ENCODE measurements at places on chromosomes 6 and 20. TPM values are rescaled to one million over a fixed set of nuclear protein-coding genes. Genes with fewer than 3 reads are reported as not detected.

RGS17 gene
- total RNA-seq = 12.1 TPM

CNKSR3 gene
- 5.7 TPM for total RNA-seq

VWA7 gene
- total RNA-seq = 0.12 TPM

FANCE gene
- total RNA-seq = 18.5 TPM

MICA gene
- 18.2 TPM for total RNA-seq

PPIL6 gene
- 1.5 TPM for total RNA-seq

VSX1 gene
- 0.16 TPM for total RNA-seq

NKX2-2 gene
- total RNA-seq = not detected

DUSP22 gene
- 31.0 TPM for total RNA-seq

TCF19 gene
- 11.2 TPM for total RNA-seq

HCRTR2 gene
- total RNA-seq = not detected

LST1 gene
- not detected for total RNA-seq

FOXS1 gene
- not detected for total RNA-seq

GABRR2 gene
- total RNA-seq = 0.39 TPM

NFKBIL1 gene
- 12.3 TPM for total RNA-seq

GRCh38 chr20:38581013-38581412, at the start of gene ADIG:
Gene ADIG (plus strand): TSS chr20:38581197. CDS start chr20:38581251, 54 bp downstream.
- DNase-seq = no peak

GRCh38 chr6:38552121-38552520, 87.6 kb downstream of the BTBD9 start:
- DNase-seq = no peak

DNA sequence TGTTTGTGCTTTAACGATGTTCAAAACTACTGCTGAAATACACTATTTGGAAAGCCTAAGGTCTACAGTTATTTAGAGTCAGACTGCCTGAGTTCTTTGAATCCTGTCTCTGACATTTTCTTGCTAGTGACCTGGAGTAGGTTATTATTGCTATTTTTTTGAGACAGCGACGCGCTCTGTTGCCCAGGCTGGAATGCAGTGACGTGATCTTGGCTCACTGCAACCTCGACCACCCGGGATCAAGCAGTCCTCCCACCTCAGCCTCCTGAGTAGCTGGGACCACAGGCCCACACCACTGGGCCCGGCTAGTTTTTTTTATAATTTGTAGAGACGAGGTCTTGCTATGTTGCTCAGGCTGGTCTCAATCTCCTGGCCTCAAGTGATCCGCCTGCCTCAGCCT, 96.6 kb downstream of the TIAM2 start:
- DNase-seq = no peak

GRCh38 chr20:4413314-4414049, 308.2 kb upstream of the PRND start:
- DNase-seq = no peak

GRCh38 chr6:37511910-37512399, 12.3 kb upstream of the CCDC167 start:
- no peak for DNase-seq

- no peak for DNase-seq
Measured at GRCh38 chr6:25324066-25324762, 45.0 kb downstream of the CARMIL1 start.

DNA sequence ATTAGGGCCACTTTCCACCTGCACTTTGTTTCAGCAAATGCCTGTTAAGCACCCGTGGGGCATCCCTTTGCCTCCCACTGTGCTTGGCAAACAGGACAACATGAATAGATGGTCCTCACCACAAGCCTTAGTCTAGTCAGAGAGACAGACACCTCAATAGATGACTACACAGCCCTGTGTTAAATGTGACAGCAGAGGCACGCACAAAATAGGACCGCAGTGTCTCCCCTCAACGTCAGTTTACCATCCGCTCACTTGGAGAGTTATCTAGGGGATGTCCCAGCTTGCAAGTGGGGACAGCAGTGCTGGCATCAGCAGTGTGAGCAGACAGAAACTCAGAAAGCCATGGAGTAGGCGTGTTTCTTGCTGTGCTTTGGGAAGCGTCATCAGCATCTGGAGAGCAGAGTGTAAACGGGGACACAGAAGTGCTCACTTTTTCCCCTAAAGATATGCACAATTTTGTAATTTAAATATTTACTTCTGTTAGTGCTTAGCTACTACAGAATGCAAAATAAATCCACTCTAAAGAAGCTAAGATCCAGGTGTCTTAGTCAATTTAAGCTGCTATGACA, 66.0 kb upstream of the TXNDC5 start:
- no peak for DNase-seq

DNA sequence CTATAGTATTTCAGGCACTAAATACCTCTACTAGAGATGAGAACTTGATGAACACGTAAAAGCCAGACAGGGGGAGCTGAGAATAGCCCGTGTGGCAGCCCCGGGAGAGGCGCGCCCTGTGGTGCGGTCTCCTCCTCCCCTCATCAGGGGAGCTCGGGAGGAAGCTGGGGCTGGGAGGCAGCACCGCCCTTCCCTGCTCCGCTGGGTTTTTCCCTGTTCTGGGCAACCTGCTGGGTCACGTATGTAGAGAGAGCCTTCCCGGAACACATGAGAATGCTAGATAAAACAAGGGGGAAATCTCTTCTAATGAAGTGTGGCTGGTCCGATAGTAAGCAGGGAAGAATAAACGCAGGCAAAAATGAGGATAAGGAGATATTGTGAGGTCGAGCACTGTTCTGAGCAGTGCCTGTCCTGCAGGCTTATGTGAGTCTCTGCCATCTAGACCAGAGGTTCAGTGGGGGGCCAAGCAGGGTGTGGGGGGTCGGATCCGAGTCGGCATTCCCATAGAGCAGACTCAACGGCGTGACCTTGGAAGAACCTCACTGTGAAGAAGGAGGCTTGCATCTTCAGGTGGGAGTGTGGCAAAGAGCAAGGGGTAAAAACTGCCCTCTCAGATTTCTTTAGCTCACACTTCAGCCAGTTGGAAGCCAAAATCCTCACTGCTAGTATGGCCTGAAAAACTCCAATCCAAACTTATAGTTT, 13.4 kb upstream of the RPS6KA2 start:
- peak; percentile 47 for DNase-seq

DNA sequence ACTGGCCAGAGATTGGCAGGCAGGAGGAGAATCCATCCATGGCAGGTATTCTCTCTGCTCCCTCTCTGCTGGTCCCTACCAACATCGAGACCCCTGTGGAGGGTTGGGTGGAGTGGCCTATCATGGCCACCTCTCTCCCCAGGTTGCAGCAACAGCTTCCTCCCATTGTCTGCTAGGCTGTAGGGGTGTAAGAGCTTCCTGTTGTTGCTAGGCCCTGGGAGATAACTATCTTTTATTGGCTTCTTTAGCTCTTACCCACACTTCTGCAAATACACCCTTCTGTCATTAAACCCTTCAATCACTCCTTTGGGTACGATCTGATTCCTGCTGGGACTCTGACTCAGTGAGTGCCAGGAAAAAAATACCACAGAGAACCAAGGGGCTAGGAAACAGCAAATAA, 66.6 kb upstream of the FAM184A start:
- no peak for DNase-seq

DNA sequence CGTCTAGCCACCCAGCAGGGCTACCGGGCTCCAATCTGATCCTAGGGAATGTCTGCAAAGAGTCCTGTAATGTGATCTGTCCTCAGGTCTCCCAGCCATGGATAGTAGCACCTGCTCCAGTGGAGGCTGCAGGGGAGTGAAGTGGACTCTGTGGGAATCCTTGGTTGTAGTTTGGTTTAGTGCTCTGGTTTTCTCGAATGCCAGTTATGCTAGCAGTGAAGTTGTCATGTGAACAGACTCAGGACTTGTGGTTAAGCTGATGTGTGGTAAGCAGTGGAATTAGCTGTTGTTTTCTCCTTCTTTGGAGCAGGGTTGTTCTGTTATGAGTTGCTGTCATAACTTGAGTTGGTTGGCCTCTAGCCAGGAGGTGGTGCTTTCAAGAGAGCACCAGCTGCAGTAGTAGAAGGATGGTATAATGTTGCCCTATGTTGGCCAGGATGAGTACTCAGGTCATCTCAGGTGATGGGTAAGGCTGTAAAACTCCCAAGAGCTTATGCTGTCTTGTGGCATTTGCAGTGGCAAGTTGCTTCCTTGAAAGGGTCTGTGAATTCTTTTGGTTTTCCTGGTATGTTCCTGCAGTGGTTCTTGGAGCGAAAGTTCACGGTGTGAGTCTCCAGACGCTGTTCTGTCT, 390.2 kb downstream of the UTRN start:
- DNase-seq = no peak

- DNase-seq = peak; percentile 27
Measured at GRCh38 chr6:32460528-32460927, 20.8 kb downstream of the HLA-DRA start.

DNA sequence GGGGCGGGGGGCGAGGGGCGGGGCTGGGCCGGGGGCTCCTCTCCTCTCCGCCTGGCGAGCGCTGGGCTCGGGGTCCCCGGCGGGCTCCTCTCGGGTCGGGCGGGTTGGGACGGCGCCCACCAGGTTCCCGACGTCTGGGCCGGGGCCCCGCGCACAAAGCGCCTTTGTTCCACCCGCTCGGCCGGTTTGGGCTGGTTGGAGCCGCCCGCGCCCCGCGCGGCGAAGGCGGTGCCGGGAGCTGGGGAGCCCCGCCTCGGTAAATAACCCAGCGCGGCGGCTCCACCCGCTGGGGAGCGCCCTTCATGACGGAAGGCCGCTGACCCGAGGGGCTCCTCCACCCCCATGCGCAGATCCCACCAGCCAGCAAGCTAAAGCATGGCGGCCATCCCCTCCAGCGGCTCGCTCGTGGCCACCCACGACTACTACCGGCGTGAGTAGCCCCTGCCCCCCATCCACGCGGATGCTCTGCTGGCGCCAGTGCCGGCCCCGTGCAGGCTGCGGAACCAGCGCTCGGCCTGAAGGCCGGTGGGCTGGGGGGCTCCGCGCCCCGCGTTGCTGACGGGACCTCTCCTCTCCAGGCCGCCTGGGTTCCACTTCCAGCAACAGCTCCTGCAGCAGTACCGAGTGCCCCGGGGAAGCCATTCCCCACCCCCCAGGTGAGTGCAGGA, 503 bp downstream of the PPDPF start:
- peak; percentile 82 for DNase-seq

DNA sequence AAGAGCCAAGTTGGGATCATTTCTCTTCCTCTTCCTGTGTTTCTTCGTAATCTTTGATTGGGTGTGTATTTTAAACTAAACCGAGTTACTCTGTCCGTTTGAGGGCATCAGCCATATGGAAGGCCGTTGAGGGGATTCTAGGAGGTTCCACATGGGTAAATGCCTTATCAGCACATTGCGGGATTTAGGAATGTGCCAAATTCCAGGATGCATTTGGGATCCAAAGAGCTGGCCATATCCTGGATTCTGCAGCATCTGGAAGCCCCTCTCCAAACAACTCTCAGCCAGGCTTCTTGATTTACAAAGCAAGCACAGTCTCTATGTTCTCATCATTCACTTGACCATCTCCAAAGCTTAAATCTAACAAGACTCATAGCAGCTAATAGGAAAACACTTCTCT, 67.6 kb upstream of the RIN2 start:
- DNase-seq = peak; percentile 18

GRCh38 chr6:108944071-108944470, 95.8 kb downstream of the ARMC2 start:
- DNase-seq = no peak

GRCh38 chr20:48502016-48502415, 325.8 kb downstream of the PREX1 start:
- DNase-seq = no peak

DNA sequence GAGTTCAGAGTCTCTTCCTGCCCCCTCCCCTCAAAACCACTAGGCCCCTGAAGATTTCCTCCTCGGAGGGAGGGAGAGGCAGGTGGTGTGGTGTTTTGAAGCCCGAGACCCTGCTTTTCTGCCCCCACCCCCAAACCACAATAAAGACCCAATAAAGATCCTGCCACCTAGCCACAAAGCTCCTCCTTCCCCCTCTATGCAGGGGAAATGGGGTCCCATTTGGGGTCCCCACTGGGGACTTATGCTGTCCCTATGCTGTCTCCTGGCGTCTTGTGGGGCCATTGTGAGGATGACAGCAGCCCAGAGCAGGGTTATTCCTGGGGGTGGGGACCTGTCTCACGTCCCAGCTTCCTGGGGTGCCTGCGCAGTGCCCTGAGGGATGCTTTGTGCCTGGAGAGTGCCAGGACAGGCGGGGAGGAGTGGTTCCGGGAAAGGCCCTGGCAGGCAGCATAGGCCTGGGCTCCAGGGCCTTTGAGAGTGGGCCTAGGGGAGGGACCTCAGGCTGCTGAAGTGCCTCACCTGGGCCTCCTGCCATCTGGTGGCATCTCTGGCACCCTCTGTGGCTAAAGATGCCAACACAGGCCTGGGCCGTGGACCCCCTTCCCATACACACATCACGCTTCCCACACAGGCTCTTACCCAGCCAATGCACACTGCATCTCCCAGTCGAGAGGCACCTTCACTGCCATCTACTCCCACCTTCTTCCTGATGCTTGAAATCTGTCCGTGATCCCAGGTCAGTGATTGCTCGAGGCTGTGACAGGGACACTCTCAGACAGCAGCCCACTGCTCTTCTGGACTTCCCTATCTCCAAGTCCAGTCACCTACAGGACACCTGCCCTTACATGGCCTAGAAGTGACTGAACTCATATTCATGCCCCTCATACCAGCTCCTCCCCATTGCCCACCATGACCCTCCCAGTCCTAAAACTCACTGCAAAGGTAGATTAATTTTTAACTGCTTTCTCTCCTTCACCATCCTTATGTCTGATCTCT, 7.9 kb upstream of the ARMC12 start:
- peak; percentile 42 for DNase-seq

DNA sequence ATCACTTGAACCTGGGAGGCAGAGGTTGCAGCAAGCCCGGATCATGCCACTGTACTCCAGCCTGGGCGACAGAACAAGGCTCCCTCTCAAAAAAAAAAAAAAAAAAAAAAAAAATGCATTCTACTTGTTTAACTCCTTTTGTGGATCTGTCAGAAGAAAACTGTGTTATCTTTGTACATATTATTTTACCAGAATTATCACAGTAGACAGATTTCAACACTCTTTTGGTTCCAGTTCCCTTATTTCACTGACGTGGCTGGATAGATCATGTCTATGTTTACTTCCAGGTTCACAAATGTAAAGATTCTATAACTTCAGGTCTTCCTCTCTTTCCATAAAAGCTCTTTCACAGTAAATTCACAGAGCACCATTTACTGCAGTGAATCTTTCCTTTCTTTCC, 18.4 kb downstream of the NUDT3 start:
- no peak for DNase-seq

GRCh38 chr6:26155061-26155930, 68.1 kb downstream of the HFE start:
- peak; percentile 60 for DNase-seq

DNA sequence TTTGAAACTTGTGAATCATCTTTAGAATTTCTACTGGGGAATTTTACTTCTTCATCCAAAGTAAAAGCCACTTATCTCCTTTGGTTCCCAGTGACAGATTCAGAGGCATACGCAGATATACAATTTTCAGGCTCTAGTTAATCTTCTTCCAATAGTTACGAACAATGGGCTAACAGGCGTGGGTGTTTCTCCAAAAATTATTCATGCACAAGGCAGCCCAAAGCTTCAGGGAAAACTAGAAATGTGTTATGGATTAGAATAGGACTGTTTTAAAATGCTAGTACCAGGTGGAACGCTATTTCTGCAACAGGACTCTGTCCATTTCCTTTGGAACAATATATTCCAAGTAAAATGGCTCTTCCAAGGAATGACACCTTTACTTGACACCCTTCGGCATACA, 102.2 kb downstream of the ZNF217 start:
- DNase-seq = no peak

- no peak for DNase-seq
Measured at GRCh38 chr6:51108563-51109234, 290.0 kb downstream of the TFAP2B start.

GRCh38 chr20:13223736-13224520, 2.9 kb downstream of the ISM1 start:
- no peak for DNase-seq

GRCh38 chr6:52012582-52012981, 74.8 kb downstream of the PKHD1 start:
- DNase-seq = no peak
